Posterior vena cava (tissue), 2 donors: ENCODE measurements at places on chromosomes 3 and 15. TPM values are rescaled to one million over a fixed set of nuclear protein-coding genes. Genes with fewer than 3 reads are reported as not detected.

The C15orf40 gene
- total RNA-seq, result 13.0 TPM

The ZCWPW2 gene
- 2.4 TPM for total RNA-seq

The INSYN1 gene
- total RNA-seq, result 12.8 TPM

The CAMP gene
- not detected for total RNA-seq

The CAPN3 gene
- total RNA-seq, result 11.8 TPM

The CAMK1 gene
- 50.6 TPM for total RNA-seq

The LHFPL4 gene
- total RNA-seq, result not detected

The FAM43A gene
- total RNA-seq, result 12.4 TPM
